ENCODE measurements at places on chromosomes 4 and X.
A peak's percentile ranks its signal among the peaks of the same experiment; 100 is the strongest.

DNA sequence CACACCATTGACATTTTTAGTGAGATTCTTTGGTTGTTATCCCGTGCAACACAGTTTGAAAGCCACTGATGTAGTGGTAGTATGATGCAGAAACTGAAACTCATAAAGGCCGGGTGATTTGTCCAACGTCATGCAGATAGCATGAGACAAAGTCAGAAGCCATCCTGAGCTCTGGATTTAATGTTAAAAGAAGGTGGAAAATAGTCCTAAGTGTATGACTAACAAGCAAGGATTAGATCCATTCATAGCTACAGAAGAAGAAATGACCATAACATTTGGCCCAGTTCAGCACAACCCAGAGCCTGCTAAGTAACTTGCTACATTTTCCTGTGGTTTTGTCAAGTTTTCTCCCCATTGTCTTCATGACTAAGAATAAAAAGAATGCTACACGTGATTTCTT lies 142.4 kb downstream of the AMELX start:
- no peak for DNase-seq

- no peak for DNase-seq
Measured at GRCh38 chr4:78377555-78377954, 174.0 kb upstream of the ANXA3 start.

- no peak for DNase-seq
Measured at GRCh38 chr4:158170691-158171561, 1.9 kb downstream of the GASK1B start.

DNA sequence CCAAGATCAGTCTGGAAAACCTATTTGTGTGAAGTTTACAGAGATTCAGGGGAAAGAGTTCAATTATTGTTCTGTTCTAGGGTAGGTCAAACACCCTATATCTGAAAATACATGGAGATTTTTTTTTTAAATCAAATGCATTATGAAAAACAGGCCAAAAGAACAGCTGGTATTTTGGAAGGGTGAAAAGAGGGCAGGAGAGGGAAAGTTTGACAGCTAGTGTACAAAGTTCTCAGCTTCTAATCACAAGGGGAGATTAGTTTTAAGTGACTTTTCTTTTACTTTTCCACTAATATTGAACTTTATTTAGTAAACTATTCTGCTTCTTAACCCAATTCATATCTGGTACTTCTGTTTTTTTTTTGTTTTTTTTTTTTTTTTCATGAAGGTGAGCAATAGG lies 66.2 kb upstream of the GRID2 start:
- DNase-seq, result no peak

DNA sequence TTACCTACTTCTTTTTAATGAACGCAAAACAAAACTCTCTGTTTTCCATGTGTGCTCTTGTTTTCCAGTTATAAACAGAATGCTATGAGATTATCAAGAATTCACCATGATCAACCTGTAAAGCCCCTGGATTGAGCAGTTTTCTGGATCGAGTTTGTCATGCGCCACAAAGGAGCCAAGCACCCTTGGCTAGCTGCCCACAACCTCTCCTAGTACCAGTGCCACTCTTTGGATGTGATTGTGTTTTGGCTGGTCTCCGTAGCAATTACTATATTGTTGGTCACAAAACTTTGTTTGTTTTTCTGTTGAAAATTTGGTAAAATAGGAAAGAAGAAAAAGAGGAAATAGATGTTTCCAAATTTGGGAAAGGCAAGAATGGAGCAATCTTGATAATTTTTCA lies 51.1 kb downstream of the UGT2B7 start:
- no peak for DNase-seq

DNA sequence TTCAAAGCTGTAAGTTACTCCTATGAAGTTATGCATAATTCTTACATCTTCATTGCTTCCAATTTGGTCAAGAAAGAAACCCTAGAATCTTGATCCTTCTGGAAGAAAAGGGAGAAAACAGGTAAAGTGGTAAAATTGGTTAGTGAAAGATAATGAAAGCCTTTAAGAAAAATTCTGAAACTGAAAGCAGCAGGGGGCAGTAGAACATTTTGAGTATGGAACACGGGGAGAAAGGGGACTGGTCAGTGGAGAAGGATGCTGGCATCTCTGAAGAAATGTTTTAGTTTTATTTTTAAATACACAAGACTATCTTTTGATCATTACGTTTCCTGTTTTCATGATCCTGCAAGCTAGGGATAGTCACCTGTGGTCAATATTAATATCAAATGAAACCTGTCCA lies 54.3 kb downstream of the SLIT2 start:
- peak; percentile 27 for DNase-seq

DNA sequence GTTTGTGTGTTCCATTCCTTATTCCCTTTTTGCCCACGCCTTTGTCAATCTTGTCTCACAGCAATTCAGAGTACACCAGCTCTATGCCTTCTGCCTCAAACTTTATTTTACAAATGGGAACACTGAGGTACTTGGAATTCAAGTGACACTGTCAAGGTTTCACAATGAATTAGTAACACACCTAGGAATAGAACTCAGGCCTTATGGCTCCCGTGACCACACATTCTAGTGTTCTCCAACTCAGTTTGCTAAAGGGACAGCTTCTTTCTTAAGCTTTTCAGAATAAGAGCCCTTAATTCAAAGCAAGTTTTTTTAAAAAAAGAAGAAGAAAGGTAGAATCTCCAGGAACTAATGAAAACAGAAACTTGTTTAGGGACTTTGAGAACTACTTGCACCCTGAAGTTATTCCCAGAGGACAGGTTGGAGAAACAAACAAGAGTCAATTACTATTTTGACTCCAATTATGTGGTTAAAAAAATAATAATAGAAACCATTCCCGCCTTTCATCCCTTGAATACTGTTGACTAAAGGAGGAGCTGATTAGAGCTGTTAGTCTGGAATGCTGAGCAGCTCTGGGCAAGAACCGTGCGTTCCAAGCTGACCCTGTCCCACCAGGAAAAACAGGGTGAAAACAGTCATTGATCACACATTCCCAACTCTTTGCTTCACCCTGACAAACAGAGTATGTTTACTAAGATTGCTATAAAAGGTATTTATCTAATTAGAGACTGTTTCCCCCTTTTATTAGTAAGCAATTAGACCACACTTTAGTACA lies 408.8 kb upstream of the CNKSR2 start:
- DNase-seq, result no peak

- DNase-seq, result no peak
Measured at GRCh38 chrX:148534291-148534690, 33.9 kb downstream of the AFF2 start.

DNA sequence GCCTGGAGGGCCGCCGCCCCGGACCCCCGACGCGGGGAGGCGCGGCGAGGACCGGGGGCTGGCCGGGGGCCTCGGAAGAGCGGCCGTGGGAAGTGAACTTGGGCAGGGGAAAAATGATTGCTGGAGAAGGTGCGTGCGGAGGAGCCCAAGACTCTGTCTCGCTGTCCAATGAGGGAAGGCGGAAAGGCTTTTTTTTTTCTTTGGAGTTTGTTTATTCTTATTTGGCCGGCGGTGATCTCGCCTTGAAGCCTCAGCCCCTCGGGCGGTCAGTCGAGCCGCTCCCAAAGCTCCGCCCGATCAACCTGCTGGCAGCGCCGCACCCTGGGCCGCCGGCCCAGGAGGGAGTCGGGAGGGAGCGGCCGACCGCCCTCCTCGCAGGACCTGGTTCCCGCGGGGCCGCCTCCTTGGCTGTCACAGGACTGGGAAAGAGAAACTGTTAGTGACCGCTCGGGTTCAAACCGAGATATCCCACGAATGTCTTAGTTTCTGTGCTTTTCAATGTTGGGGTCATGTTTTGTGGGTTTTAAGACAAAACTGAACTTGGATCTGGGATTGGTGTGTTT lies 2.5 kb downstream of the CPEB2 start:
- peak; percentile 34 for DNase-seq

DNA sequence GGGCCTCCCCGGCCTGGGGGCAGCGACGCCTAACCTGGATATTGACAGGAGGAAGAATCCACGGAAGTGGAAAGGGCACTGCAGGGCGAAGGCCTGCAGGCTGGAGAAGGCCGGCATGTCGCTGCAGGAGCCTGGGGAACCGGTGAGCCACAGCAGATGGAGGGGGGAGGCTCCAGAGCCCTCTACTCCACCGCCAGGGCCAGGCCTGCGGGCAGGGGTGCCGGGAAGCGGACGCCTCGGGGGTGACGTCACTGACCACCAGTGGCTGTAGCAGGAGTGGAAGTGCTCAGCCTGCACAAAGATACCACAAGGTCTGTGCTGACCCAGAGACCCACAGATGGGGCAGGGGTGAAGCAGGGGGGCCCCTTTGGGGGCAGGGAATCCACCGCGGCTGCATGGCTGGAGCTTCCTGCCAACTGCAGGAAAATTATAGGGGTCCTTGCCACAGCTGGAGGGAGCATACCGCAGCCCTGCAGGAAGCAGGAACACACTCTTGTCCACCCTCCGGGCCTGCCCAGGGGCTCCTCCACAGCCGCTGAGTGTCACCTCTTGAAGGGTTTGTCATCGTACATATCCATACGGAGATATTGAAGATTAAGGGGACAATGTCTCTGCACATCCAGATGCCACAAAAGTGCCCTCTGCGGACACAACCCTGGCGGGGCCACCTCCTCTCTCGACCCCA lies 7.6 kb upstream of the HTRA3 start:
- no peak for DNase-seq

- no peak for DNase-seq
Measured at GRCh38 chr4:89352541-89352940, 44.9 kb upstream of the GPRIN3 start.

DNA sequence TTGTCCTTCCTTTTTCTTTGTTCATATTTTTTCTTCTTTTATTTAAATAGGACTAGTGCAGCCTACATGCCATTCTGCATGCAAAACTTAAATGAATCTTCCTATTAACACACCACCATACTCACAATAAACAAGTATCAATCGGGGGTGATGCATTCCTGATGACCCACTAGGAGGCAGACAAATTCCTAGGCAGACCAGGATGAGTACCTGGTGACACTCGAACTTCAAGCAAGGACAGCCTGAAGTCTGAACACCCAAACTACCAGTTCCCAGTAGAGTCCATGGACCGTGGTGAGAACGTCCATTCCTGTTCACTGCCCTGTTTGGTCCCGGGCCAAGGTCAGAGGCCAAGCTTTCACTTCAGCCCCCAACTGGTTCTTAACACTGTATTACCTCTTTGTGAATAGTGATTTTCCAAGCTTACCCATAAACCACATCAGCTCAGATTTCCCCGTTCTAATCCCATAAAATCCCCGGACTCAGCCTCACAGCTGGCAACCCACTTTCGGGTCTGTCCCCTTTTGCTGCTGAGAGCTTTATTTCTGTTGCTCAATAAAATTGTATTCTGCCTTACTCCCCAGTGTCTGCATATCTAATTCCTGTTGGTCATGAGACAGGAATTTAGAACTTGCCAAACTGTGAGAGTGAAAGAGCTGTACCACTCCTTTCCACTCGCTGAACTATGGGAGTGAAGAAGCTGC lies 1286.6 kb downstream of the FSTL5 start:
- DNase-seq, result no peak

GRCh38 chr4:150476776-150477175 lies 105.2 kb upstream of the MAB21L2 start:
- DNase-seq, result no peak

- no peak for DNase-seq
Measured at GRCh38 chrX:133497356-133497755, 82.1 kb upstream of the GPC4 start.

DNA sequence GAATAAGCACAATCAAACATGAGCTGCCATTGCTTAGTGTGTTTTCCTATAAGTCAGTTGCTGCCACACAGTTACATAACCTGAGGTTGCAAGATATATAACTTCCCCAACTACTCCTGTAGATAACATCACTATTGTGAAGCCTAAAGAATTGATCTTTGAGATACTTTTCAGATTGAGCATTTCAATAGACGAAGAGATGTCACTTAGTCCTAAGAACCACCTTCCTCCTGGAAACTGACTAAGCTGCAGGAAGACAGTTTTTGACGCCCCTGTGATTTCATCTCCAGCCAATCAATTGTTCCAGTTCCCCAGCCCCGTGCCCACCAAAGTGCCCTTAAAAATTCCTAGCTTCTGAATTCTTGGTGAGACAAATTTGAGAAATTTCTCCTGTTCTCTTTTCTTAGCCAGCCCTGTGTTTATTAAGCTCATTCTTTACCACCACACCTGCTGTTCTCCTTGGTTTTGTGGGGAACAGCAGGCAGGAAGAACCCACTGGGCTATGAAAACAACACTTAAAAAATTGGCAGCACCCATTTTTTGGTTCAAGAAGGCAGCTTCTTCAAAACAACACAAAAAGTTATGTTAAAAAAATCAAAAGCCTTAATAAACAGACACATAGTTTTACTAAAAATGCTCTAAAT lies 317.1 kb upstream of the PABPC4L start:
- DNase-seq, result no peak

GRCh38 chr4:168864821-168865541 lies 145.1 kb downstream of the CBR4 start:
- no peak for DNase-seq
